ENCODE measurements at places on chromosomes 1 and 21.
A peak's percentile ranks its signal among the peaks of the same experiment; 100 is the strongest.

- DNase-seq, result no peak
Observed at GRCh38 chr1:60133848-60134247, 60.3 kb upstream of the C1orf87 start.

DNA sequence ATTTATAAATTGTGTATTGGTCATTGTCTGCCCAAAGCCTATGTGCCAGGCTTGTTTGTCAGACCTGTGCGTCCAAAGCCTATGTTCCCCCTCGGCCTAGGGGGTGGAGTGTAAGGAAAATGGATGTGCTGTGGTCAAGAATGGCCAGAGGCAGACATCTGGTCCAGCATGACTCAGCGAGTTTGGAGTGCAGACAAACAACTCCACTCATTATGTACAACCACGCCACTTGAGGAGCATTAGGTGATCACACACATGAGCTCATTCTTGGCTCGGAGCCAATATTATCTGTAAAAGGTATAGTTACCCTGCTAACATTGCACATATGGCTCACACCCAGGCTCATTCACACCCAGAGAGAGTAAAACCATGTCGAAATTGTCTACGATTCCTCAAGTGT, 1047.6 kb upstream of the ADGRL4 start:
- DNase-seq, result no peak

GRCh38 chr21:16634515-16634914, 878.3 kb upstream of the CXADR start:
- DNase-seq, result no peak

- no peak for DNase-seq
Observed at GRCh38 chr1:41539418-41539805, 54.9 kb upstream of the EDN2 start.

GRCh38 chr1:94125551-94126514, 4.9 kb upstream of the ABCA4 start:
- no peak for DNase-seq

- no peak for DNase-seq
Observed at GRCh38 chr1:47031585-47031984, 8.1 kb downstream of the CYP4X1 start.

DNA sequence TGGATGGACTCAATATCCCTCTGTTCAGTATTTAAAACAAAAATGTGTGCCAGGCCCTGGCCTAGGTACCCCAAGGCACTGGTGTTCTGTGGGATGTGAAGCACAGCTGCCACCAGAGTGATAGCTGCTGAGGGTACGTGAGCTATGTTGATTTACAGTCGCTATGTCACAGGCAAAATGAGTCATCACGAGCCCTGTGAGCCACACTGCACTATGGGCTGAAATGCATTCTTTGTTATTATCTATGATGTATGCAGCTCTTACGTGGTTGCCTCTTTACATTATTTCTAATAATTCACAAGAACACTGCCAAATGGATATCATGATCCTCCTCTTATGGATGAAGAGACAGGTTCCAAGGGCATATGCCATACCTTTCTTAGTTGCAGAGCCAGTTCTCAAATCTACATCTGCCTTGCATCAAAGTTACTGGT, 2.1 kb downstream of the TEX38 start:
- DNase-seq, result no peak

GRCh38 chr1:36096500-36097432, 8.1 kb downstream of the ADPRS start:
- peak; percentile 9 for DNase-seq

- DNase-seq, result no peak
Observed at GRCh38 chr1:12158357-12159092, 8.3 kb upstream of the TNFRSF1B start.

DNA sequence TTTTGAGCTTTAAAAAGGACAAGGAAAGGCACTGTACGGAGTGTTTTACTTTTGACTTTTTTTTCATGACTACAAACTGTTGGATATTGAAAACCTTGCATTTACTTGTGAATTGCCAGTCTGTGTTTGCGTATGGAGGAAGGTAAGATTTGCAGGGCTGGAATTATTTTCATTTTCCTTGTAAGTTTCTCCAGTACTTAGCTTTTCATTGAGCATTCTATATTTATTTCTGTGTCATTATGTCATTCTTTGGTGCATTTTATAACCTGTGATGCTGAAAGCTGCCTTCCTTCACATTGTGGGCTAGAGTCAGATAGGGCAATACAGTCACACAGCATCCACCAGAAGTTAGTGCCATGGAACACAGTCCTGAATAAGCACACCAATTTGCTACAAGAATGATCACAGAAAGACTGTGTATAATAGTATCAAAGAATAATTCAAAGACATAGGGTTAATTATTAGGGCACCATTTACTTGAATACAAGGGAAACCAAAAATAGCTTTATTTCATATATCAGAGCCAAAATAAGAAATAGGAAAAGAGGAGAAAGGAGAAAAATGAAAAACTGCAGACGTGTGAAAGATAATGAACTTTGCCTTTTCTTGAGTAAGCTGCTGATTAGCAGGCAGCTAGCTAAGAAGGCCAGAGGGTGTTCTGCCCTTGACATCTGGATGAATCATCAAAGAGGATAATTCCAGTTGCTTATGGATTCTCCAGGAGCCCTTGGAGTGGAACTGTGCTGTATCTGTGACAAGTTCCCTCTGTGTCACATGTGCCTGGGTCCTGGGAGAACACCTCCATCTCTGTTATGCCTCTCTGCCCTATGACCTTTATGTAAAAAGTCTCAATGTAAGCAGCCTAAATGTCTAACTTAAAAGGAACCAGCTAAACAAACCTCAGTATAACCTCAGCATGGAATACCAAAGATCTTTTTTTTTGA, 8.0 kb upstream of the FAM20B start:
- no peak for DNase-seq

DNA sequence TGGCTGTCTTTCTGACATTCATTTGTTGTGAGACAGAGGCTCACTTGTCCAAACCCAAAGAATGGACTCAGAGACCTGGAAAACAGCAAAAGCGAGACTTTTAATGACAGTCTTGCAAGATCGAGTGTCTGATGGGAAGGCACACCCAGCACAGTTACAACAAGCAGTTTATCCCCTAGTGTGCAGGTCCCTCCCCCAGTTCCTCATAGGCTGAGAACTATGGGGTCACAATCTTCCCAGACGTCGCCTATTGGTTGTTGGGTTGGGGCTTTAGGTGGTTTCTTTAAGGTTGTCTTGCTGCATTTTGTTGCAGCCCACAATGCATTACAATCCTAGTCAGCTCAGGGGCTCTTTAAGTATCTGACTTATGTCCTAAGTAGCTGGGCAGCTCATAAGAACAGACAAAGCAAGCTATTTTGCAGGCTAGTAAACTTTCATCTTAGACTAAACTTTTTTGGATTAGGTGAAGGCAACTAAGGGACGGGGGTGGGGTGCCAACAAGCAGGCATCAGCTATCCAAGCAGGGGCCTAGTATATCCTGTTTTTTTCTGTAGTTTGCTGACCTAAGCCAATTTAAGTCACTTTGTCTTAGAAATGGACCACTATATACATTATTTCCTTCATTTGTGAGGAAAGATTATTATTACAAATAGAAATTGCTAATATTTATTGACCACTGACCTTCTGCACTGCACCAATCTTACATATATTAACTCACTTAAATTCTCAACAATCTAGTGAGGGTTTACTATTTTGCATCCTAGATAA, 151.8 kb downstream of the SETD4 start:
- DNase-seq, result no peak

GRCh38 chr1:97350241-97350640, 570.6 kb downstream of the DPYD start:
- DNase-seq, result no peak

DNA sequence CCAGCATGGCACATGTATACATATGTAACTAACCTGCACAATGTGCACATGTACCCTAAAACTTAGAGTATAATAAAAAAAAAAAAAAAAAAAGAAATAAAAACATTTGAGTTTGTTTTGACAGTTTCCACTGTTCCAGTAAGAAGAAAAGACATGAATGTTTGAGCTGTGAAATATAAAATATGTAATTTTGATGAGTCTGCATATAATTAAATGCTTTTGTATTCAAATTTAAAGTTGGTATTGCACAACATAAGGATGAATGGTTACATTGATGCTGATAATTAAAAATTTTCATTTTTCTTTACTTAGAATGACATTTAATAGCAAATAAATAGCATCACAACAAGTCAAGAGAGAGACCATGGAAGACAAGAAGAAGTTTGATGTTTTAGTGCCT, 212.0 kb upstream of the RRP15 start:
- DNase-seq, result no peak

DNA sequence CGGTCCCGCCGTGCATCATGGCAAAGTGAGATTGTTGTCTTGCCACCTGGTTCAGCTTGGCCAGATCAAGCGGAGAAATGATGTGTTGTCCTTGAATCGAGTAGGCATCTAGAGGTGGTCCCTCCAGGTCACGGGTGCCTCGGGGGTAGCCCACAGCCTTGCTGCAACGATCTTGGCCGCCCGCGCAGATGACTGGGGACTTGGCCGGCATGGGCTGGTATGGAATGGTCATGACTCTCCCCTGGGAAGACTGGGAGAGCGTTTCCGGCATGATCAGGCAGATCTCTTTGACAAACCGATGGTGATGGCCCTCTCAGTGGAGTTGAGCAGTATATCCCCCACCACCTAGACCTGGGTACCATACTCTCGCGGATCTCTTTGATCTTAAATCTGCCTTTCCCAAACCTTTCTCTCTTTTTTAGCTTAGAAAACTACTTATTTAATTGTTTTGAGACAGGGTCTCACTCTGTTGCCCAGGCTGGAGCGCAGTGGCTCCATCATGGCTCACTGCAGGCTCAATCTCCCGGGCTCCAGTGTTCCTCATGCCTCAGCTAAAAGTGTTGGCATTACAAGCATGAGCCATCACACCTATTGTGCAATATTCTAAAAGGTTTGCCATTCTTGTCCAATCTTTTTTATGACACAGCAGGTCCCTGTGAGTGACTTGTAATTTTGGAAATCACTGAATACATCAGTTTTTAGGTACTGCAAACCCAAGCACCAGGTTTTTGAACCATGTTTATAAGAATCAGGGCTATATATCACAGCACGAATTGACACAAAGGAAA, 9.4 kb upstream of the ELAPOR1 start:
- no peak for DNase-seq

- DNase-seq, result peak; percentile 56
Observed at GRCh38 chr1:201480231-201481003, 11.4 kb upstream of the PHLDA3 start.

DNA sequence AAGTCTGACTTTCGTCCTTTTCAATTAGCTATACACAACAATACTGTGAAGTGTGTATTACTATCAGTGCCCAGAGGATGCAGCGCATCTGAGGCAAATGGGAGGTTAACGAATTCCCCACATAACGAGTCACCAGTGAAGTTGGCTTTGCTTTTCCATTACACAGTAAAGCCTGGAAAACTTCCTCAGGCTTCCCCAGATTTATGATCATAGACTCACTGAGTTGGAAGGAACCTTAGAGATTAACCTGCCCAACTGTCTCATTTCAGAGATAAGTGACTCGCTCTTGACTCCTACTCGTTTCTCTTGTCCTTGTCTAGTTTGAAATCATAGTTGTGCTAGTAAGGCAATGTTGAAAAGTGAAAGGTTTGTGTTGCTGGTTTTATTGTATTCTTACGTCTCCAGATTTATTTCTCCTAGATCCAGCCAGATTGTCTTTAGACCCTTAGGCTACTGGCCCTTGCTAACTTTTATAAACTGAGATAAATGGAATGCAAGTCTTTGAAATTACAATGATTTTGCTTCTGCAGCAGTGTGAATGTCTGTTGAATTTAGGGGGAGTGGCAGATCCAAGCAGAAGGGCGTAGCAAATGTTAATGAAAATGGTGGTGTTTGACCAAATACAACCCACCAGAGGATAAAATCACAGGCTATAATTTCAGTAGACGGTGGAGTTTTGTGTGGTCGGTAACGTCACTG, 17.3 kb downstream of the S1PR1 start:
- peak; percentile 23 for DNase-seq

GRCh38 chr21:14454016-14455009, 71.4 kb upstream of the HSPA13 start:
- DNase-seq, result peak; percentile 64

GRCh38 chr1:213720032-213720431, 267.7 kb upstream of the PROX1 start:
- DNase-seq, result no peak

DNA sequence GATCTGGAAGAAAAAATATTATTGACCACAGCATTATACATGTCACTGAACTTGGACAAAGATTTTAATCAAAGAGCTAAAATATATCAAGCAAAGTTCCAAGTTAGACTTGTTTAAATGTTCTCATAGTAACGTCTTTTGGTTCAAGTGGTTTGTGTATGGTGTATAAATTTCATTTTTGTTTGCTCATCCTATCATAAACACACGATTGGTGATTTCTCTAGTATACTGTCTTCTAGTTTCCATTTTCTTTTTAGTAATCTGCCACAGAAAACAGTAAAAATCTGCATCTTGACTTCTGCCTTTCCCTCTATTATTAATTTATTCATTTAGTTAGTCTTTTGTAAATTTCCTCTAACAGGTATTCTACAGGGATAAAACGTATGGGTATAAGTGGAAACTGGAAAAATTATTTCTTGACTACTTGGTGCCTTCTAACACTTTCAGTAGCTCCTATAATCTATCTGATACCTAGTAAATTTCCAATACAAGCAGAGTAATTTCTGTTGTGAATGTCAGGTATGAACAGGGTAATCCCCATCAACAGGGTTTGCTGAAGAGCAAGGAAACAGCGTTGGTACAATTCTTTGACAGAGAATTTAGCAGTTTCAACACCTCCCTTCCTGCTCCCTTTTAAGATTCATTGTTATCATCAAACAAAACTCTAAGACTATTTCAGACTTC, 268.0 kb downstream of the PTPRC start:
- no peak for DNase-seq

DNA sequence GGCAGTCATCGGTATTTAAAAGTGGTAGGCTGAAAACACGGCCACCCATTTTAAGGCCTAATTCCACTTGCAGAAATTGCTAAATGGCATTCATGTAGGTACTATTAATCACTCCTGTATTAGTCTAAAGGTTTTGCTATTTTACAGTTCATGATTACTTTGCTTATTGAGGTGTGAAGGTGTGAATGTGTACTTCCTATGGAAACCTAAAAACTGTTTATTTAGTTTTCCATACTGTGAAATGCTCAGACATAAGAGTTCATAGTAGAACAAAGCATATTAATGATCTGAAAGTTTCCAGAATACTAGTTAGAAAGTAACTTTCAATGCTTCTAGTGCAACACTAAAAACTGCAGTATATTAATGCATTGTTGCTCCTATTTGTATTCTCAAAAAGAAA, 69.8 kb downstream of the ITGB3BP start:
- DNase-seq, result no peak

Measured in Kasumi-1 (cell line).